Testis (tissue), 5 donors: ENCODE measurements at places on chromosomes 6 and 20. TPM values are rescaled to one million over a fixed set of nuclear protein-coding genes. Genes with fewer than 3 reads are reported as not detected.

DNA sequence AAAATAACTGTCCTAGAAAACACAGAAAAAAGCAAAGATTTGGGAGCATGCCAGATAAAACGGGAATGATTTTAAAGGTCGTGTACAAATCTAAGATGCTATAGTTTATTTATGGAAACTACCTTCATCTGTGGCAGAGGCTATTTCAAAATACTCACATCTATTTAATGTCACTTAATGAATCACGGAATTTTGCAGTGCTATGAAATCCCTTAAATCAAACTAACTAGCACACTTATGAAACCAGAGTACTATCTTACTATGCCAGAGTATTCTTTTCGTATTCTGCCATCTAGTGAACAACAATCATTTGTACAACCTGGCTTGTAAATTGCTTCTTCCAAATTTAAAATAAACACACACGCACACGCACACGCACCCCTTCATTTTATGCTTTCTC, 77.9 kb upstream of the BMP5 start:
- no peaks in the 10 kb centered on the region for H3K36me3 ChIP-seq
- no peaks in the 10 kb centered on the region for H3K4me1 ChIP-seq
- peak overlapping the region; percentile 9 for H3K4me3 ChIP-seq
- H3K27me3 ChIP-seq: no peaks in the 10 kb centered on the region
- DNase-seq: no peak

DNA sequence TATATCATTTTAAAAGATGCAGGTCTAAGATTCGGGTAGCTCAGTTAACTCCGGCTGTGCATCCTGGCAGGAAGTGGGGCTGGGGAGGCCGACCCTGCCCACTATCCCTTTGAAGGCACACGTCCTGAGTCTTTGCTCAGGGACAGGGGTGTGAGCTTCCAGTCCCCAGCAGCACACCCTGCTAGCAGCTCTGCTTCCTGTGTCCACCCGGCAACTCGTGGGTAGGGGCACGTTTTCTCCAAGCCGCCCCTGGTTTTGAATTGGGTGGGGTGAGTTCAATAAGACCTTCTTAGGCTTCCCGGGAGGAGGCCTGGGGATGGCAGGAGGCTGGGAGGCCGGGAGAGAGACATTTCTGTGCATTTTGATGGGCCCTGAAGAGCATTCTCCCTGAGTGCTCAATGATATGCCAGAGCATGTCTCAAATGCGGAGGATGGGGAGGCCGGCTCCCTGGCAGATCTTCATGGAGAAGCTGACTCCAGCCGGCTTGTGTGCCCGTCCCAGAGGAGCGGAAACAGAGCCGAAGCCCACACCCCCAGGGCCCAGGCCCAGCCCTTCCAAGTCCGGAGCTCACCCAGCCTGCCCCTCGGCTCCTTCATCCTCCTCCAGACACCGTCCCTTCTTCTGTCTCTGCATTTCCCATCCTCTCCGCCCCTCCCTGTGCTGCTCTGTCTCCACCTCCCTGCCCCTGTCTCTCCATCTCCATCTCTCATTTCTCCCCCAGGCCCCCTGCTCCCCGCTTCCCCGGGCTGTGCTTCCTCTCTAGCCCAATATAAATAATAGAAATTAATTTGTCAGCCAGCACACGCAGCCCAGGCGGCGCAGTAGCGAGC, 36.3 kb upstream of the ZFAND3 start:
- no peaks in the 10 kb centered on the region for H3K27me3 ChIP-seq
- H3K4me3 ChIP-seq: peak overlapping the region; percentile 57
- no peaks in the 10 kb centered on the region for H3K36me3 ChIP-seq
- peak; percentile 35 for DNase-seq
- peaks cover 18% of the 10 kb centered on the region for H3K4me1 ChIP-seq
- H3K27ac ChIP-seq: peak overlapping the region; percentile 53

DNA sequence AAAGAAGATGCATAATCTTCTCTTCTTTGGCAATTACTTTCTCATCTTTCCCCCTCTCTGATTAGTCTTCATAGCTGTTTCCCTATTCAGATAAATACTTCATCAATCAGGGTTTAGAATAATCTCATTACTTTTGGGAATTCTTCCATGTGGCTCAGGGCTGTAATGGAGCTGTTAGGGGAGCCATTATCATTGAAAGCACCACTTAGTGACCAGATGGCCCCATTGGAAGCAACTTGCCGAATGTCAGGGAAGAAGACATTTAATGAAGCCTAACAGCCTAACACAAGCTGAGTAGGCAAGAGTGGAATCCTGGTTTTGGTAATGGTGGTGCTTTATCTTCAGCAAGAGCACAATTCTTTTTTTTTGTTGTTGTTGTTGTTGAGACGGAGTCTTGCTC, 45.0 kb downstream of the TIAM2 start:
- no peaks in the 10 kb centered on the region for H3K4me1 ChIP-seq
- no peak for DNase-seq
- no peaks in the 10 kb centered on the region for H3K27me3 ChIP-seq
- H3K4me3 ChIP-seq: no peak overlapping the region
- H3K27ac ChIP-seq: no peak overlapping the region

GRCh38 chr6:157305670-157306653, 17.4 kb downstream of the TMEM242 start:
- H3K27ac ChIP-seq: no peak overlapping the region
- no peaks in the 10 kb centered on the region for H3K4me1 ChIP-seq
- no peak for DNase-seq

ADTRP gene
- 21.3 TPM for total RNA-seq
